Fibroblast of the aortic adventitia (primary cell): ENCODE measurements at places on chromosomes 1 and 21. TPM values are rescaled to one million over a fixed set of nuclear protein-coding genes. Genes with fewer than 3 reads are reported as not detected.

Gene PCBP3
- total RNA-seq = 1.2 and 4.2 TPM in 2 replicates

Gene LENEP
- not detected in 2 replicates for total RNA-seq

Gene RGSL1
- not detected in 2 replicates for total RNA-seq

Gene CFHR2
- not detected in 2 replicates for total RNA-seq

DNA sequence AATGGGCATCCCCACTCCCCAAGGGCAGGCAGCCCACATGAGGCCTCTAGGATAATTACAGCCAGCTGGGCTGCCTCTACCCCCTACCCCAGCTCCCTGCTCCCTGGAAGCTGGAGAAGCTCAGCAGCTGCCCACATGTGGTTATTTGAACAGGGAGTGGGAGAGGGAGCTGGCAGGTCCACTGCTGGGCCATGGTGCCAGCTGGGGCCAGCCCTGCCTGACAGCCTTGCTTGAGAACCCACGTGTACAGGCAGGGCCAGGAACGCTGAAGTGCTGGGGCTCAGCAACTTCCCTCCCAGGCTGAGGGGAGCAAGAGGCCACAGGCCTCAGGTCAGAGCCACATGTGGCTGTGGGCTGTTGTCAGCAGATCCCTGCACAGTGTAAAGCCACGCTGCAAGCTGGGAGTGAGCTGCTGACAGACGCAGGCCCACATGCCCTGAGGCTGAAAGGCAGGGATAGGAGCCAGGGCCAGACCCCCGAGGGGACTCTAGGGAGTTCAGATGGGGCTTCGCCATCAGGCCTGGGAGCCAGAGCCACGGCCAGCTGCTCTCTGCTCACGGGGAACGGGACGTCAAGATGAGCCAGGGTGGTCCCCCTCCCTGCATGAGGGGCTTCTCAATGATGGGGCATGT lies 129.0 kb downstream of the SYF2 start:
- no peak for DNase-seq

- DNase-seq = no peak
Measured at GRCh38 chr1:65420590-65421350, at the start of the genes LEPR and LEPROT. Gene LEPR, plus strand, starts transcription at chr1:65420668. Its CDS starts 144,898 bp downstream, at chr1:65565566. Gene LEPROT, plus strand, starts transcription at chr1:65420668. Its CDS starts 57 bp downstream, at chr1:65420725.

GRCh38 chr1:225819346-225820192 lies 9.6 kb downstream of the EPHX1 start:
- DNase-seq = peak; percentile 20
